Uterus (tissue), 4 donors: ENCODE measurements at places on chromosomes 16 and 17. TPM values are rescaled to one million over a fixed set of nuclear protein-coding genes. Genes with fewer than 3 reads are reported as not detected.

Gene ZG16
- total RNA-seq, result not detected

Gene SLC13A2
- total RNA-seq, result not detected

GRCh38 chr17:73731733-73732132, 87.5 kb upstream of the SDK2 start:
- no peaks in the 10 kb centered on the region for H3K36me3 ChIP-seq
- no peak overlapping the region for H3K27ac ChIP-seq
- H3K4me3 ChIP-seq, result no peak overlapping the region
- no peak for DNase-seq

DNA sequence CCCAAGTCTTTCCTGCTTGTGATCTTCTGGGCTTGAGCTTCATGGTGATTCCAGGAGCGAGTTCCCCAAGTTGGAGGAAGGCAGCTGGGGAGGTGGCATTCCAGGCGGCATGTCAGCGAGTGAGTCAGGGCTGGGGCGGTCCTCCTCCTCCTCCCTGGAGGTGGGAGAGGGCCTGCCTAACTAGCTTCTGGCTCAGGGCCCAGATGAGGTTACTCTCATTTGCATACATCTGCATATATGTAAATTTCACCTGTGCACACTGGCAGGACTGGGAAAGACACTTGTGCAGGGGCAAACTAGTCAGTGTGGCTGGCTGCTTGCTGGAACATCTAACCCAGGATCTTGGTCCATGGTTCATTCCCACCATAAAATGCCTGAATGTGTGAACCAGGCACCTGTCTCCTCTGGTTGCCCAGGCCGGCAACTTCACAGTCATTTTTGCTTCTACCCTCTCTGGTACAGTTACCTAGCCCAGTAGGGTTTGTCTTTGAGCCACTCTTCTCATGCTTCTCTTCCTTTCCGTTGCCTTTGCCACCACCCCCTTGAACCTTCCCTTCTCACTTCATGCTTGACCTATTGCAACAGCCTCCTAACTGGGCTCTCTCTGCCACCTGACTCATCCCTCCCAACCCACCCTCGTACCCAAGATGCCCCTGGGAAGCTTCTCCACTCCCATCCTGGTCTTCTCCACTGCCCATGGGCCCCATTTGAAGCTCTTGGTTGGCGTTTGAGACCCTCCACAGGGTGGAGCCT, 9.6 kb upstream of the DLX4 start:
- H3K27me3 ChIP-seq, result peaks cover 10% of the 10 kb centered on the region
- H3K36me3 ChIP-seq, result no peaks in the 10 kb centered on the region
- H3K27ac ChIP-seq, result no peak overlapping the region
- no peaks in the 10 kb centered on the region for H3K4me1 ChIP-seq

DNA sequence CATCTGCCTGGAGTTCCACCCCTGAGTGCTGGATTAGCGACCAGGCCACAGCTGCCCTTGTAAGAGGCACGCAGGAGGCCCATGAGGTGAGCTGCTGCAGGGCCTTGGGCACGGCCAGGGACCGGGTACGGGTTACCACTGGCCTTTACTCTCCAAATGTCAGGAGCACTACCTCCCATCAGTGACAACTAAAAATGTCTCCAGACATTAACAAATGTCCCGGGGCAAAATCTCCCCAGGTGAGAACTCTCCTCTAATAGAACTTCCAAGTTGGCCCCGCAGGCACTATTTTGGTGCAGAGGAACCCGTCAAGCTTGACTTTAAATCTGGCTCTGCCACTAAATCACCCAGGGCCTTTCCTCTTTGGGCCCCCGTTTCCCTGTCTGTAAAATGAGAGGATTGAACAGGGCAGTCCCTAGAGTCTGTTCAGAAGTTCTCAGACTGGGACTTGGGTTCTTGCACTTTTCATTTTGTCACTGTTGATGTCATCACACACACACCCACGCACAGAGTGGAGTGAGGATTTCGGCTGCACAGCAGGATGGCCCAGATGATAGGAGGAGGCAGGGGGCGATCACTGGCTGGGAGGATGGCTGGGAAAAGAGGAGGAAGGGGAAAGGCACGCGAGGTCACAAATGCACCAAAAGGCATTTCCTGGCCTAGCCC, 24.5 kb upstream of the MAPT start:
- H3K4me3 ChIP-seq, result no peak overlapping the region
- no peaks in the 10 kb centered on the region for H3K4me1 ChIP-seq
- no peaks in the 10 kb centered on the region for H3K27me3 ChIP-seq
- no peak overlapping the region for H3K27ac ChIP-seq
